LHCN-M2 (cell line): ENCODE measurements at places on chromosomes 12 and 14. TPM values are rescaled to one million over a fixed set of nuclear protein-coding genes. Genes with fewer than 3 reads are reported as not detected.

- peak; percentile 23 for DNase-seq
Measured at GRCh38 chr12:46480316-46480715, 107.7 kb upstream of the SLC38A2 start.

DNA sequence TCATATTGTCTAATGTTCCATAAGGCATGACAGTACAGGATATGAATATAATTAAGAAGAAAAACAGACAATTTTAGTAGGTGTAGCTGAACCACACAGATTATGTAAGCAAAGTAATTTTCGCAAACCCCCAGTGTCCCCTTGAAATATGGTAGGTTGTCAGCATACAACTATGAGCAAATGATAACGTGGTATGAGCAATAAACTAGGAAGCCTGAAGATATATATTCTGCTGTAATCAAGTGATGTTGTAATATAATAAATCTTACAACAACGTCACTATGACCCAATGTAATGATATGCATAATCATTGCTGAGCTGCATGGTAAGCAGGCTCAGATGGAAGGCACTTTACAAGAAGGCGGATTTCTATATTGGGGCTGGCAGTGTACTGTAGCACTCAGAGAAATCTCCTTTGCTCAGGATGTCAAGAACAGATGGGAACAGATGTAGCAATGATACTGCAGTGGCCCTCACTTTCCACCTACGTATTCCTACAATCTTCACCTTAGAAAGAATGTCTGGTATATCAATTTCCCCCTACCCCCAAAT lies 47.8 kb upstream of the MYF6 start:
- no peak for DNase-seq

GRCh38 chr14:101521473-101521915 lies 39.8 kb upstream of the DIO3 start:
- no peak for DNase-seq

- DNase-seq = peak; percentile 26
Measured at GRCh38 chr14:105439710-105440553, 20.3 kb downstream of the MTA1 start.

- peak; percentile 15 for DNase-seq
Measured at GRCh38 chr12:120118321-120119061, 1.9 kb upstream of the RAB35 start.

DNA sequence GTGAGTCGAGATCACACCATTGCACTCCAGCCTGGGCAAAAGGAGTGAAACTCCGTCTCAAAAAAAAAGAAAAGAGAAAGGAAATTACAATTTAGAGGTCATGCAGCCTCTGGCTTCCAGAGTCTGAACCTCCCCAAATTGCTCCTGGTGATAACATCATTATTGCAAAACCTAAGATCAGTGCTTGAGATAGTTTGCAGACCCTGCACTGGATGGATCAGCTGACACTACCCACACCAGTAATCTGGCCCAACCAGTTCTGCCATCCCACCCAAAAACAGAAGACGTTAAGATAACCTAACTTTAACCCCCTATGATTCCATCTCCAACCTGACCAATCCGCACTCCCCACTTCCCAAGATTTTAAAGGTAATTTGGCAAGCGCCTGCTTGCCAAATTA lies 353.7 kb upstream of the DIO2 start:
- DNase-seq = no peak

GRCh38 chr14:31068235-31068634 lies 42.1 kb upstream of the STRN3 start:
- DNase-seq = no peak

DNA sequence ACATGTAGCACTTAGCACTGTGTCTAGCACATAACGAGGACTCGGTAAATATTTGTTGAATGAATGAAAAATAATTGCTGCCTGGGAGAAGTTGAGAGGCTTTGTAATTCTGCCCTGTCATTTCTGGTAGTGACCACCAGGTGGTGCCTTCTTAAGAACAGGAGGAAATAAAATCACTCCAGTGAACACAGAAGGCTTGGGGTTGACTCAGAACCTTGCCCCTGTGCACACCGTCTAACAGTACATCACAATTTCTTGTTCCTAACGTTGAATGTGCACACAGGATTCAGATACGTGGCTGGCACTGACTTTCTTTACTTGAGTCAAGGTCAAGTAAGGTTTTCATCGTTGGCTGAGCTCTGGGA lies 91.8 kb downstream of the RGS6 start:
- peak; percentile 3 for DNase-seq

DNA sequence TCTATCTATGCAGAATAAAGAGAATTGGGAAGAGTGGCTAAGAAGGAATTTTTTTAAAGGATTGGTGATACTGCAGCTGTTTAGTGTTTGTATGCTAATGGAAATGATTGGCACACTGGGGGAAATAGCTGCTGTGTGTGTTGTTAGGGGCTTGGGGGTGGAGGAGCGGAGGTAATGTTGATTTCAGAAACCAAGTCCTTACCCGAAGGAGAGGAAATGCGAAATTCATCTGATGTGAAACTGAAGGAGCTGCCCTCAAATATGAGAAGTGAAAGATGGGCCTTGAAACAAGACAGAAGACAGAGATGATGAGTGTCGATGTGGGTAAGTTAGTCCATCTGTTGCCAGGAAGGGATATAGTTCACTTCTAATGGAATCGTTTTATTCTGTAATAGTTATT lies 21.2 kb upstream of the RNASE12 start:
- DNase-seq = no peak

GRCh38 chr12:7017870-7018349 lies 366 bp downstream of the LPCAT3 start:
- peak; percentile 42 for DNase-seq

GRCh38 chr14:37045340-37046061 lies 126.9 kb downstream of the SLC25A21 start:
- DNase-seq = no peak

DNA sequence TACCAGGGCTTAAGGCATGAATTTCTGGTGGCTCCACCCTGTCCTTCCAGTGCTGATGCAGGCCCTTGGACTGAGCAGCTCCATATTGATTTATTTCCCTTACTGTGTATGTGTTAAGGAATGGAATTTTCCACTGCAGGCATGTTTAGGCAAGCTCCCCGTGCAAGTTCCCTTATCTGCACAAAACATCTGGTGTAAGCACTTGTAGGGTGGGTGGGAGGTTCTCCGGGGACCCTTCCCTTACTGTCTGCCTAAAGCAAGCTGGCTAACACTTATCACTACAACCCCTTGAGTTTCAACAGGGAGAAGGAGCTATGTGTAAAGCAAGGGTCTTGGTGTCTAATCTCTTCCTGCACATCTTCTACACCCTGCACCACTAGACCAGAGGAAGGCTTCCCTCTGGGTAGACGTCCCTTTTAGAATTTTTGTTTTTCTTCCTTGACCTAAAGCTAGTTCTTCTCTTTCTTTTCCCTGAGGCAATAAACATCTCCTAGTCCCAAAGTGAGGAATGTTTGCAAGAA lies 22.0 kb upstream of the DRAM1 start:
- DNase-seq = no peak

DNA sequence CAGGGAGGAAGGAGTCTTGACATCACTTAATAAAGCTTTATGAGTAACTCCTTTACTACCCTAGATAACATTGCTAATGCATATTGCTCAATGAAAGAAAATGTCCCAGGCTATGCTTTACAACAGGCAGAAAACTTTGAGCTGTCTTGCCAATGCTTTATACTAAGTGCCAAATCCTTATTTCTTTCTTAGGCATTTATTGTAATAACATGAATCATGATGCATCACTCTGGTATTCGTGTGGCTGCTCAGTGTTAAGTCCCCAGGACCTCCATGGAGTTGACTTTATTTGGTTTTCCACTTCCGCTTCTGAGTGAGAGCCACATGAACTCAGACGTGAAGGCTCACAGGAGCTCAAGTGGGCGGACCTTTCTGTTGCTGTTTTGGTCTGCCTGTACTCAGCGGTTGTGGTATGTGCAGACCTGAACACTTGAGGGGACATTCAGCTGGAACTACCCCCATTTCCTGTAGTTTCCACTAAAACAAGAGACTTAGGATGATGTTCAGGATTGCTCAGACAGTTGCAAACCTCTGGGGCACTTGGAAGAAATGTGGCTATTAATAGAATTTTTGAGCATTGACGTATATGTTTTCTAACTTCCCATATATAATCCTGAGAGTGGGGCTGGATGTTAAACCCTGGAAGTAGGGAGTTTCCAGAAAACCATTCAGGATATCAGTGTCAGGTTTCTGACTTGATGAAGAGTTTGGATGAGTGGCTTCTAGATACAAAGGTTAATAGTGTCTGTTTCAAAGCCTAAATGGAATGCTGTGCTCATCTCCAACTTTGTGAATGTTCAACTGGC lies 258.6 kb downstream of the MSRB3 start:
- peak; percentile 99 for DNase-seq

Gene IKBIP
- total RNA-seq = 87.6 and 102 TPM in 2 replicates

Gene SLC35F4
- not detected in 2 replicates for total RNA-seq

Gene KLHDC1
- total RNA-seq = 1.9 and 2.1 TPM in 2 replicates

Gene ENDOU
- 0.51 and 0.63 TPM in 2 replicates for total RNA-seq

Gene GSG1
- total RNA-seq = 6.7 and 9.0 TPM in 2 replicates

Gene ANKS1B
- 0.06 and 0.11 TPM in 2 replicates for total RNA-seq

Gene MDGA2
- total RNA-seq = not detected in 2 replicates

Gene TEX52
- total RNA-seq = not detected in 2 replicates
